ENCODE measurements at places on chromosomes 13 and 19.

DNA sequence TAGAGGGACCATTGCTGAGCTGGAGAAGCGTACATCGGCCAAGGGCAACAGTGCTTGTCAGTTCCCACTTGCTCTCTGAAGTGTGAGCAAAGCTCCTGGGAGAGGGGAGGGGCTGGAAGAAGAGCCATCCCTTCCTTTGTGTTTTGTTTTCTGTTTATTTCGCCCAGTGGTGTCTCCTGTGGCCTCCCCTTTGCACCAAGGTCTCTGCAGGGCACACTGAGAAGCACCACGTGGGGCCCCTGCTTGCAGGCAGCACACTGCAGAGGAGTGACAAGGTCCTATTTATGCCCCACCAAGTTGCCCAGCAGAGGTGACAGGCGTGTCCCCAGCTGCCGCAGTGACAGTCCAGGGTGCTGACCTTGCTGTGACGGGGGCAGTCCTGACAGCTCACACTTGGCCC, 24.0 kb downstream of the GRIN2D start:
- no peak for DNase-seq

DNA sequence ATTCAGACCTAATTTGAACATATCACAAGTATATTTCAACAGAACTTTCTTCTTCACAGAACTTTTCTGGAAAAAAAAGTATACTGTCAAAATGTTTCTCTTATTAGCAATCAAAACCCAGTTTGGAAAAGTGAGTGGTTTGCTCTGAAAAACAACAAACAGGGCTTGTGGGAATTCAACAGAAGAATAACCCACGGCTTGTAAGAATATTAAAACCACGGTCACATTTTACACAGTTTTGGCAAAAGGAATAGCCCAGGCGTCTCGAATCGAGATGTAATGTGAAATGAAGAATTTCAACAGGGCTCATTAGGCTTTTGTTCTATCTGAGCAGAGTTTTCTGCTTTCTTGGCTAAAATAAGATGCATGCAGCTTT, 70.7 kb downstream of the COL4A2 start:
- no peak for DNase-seq

GRCh38 chr13:34216256-34216655, 398.3 kb downstream of the RFC3 start:
- no peak for DNase-seq

GRCh38 chr13:103373916-103374315, 307.7 kb upstream of the SLC10A2 start:
- no peak for DNase-seq

- DNase-seq: no peak
Measured at GRCh38 chr13:27573265-27573664, 47.1 kb downstream of the LNX2 start.

DNA sequence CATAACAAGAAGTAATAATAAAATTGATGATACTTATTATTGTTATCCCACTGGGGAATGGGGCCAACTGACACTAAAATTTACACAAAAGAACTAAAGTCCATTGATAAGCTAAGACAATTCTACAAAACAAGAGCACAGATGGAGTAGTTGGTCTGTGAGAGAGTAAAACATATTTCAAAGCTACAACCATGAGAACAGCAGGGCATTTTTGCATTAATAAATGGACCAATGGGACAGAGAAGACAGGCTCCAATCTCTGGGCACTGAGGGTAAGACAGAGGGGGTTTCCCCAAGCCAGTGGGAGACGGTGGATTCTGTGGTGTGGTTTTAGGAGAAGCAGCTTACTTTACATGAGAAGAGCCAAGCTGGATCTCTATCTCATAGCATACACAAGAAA, 14.4 kb downstream of the KANK2 start:
- DNase-seq: no peak

DNA sequence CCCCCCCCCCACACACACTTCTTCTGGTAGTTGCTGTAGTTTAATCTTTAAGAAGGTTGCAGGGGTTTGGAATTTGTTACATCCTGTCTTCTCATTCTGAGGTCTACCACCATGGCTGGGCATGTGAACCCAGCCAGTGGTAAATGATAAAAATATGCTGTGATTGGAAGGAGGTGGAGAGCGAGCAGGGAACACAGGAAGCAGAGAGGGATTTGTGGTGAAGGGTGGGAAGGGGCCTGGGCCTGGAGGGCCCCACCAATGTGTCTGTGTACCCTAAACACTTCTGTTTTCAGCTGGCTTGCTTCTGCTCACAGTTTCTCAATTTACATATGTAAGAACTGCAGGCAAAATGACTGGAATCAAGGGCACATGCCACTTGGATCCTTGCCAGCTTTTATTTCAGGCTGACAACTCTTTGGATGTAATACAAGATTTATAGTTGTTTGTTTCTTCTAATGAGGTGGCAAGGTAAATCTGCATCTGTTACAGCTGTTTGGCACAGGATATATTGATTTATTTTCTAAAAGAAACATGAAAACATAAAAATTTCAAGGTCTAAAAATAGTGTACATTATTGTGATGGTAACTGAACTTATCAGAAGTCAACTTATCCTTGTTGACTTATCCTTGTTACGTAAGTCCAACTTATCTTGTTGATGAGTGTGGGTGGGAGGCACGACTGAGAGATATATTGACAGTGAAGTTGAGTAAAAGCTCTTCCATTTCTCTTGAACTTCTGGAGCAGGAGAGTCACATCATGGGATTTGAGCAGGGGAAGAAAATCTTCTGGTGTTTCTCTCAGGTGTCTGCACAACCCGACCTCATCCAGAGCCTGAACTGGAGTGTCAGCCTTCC, 313.2 kb downstream of the SHISA2 start:
- DNase-seq: no peak

DNA sequence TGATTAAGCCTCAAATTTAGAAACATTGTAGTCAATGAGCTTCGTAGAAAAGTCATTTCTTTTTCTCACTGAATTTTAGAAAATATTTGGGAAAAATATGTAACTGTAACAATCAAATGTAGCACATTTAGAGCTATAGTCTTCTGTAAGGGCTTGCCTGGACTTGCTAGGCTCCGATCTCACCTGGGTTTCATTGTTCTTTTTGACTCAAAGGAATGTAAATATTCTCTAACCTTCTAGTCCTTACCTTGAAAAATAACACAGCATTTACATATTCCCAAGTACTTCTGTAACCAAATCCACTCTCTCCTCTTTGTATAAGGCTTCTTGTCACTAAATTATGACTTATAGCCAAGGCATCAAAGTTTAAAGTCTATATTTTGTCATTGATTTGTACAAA, 2.9 kb upstream of the UFM1 start:
- DNase-seq: no peak

DNA sequence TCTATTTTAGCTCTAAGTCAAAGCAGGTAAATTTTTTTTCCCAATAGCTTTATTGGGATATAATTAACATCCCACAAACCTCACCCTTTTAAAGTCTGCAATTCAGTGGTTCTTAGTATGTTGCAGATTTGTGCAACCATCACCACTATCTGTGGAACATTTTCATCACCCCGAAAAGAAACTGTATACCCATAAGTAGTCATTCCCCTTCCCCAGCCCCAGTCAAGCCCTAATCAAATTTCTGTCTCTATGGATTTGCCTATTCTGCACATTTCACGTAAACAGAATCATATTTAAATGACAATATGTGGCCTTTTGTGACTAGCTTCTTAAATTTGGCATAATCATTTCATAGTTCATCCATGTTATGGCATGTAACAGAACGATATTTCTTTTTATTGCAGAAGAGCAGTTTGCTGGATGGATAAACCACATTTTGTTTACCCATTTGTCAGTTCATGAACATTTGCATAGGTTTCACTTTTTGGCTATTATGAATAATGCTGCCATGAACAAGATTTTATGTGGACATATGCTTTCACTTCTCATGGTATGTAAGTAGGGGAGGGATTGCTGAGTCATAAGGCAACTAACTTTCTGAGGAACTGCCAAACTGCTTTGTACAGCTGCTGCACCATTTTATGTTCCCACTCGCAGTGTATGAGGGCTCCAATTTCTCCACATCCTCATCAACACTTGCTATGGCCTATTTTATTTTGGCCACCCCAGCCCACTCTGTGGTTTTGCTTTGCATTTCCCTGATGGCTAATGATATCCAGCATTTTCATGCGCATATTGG, 10.9 kb downstream of the SLC46A3 start:
- no peak for DNase-seq

- DNase-seq: no peak
Measured at GRCh38 chr13:95440441-95441088, 112.0 kb upstream of the CLDN10 start.

GRCh38 chr13:49649963-49650312, 21.6 kb downstream of the ARL11 start:
- no peak for DNase-seq

- DNase-seq: no peak
Measured at GRCh38 chr19:38691938-38692457, 44.5 kb downstream of the ACTN4 start.

DNA sequence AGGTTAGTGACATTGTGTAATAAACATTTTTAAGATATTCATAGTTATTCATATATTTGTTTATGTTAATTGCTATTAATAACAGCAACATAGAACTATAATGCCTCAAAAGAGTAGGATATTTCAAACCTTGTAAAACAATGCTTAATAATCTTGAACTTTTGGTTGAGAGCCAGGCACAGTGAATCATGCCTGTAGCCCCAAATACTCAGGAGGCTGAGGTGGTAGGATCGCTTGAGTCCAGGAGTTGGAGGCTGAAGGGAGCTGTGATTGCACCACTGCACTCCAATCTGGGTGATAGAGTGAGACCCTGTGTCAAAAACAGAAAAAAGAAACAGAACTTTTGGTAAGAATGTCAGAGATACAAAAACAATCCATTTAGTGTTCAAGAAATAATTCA, 213.9 kb upstream of the SLITRK1 start:
- no peak for DNase-seq

GRCh38 chr19:5676105-5676771, 4.1 kb downstream of the MICOS13 start:
- DNase-seq: no peak

- no peak for DNase-seq
Measured at GRCh38 chr13:33637978-33638743, 179.8 kb upstream of the RFC3 start.

- DNase-seq: no peak
Measured at GRCh38 chr13:24050292-24050711, 110.2 kb upstream of the SPATA13 start.

DNA sequence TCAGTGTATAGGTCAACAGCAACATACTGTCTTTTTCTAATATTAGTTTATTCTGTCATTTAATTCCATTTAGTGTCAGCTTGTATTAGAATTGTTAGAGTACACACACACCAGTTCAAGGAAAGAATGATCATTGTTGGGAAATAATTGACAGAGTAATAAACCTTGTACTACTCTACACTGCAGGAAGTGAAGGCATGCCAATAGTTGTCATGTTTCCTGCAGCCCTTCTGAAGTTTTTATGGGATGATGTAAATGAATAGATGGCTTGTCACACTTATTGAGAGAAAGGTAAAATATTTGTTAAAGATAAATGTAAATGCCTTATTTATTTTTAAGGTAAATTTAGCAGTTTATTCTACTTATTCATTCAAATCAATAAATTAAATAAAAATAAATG, 306.9 kb upstream of the KLHL1 start:
- DNase-seq: no peak

DNA sequence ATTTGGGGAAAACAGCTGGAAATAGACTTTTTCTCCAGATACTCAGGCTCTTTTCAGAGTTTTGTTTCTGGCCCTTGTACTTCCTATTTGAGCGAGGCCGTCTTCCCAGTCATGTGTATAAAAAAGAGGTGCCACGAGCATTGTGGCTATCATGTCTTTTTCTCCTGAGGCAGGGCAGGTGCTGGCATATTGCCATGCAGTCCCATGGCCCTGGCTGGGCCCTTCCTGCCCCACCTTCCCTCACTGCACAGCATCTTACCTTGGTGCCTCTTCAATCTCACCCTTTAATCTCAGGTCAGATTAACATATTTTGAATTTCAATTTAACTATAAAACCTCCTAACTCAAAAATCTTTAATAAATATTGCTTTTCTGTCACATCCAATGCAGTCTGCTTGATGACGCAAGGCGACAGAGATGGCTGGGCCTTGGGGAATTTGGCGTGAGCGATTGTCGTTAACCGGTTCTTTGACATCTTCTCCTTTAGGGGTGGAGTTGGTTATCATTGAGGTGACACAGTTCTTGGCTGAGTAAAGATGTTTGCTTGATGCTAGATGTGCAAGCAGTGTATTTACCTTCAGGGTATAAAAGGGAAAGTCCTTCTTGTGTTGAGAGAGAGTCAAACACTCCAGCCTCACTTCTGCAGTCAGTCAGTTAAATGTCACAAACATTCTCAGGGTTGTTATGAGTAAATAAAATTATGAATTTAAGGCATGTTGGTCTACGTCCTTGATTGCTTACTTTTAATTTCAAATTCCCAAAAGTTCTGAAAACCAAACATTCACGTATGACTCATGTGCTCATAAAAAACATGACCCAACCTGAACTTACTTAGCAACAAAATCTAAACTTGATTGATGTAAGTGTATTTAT, 289.9 kb downstream of the MYO16 start:
- DNase-seq: no peak

- no peak for DNase-seq
Measured at GRCh38 chr13:42412812-42413483, 141.0 kb downstream of the AKAP11 start.

- no peak for DNase-seq
Measured at GRCh38 chr19:57437931-57438330, 2.8 kb downstream of the ZNF749 start.

DNA sequence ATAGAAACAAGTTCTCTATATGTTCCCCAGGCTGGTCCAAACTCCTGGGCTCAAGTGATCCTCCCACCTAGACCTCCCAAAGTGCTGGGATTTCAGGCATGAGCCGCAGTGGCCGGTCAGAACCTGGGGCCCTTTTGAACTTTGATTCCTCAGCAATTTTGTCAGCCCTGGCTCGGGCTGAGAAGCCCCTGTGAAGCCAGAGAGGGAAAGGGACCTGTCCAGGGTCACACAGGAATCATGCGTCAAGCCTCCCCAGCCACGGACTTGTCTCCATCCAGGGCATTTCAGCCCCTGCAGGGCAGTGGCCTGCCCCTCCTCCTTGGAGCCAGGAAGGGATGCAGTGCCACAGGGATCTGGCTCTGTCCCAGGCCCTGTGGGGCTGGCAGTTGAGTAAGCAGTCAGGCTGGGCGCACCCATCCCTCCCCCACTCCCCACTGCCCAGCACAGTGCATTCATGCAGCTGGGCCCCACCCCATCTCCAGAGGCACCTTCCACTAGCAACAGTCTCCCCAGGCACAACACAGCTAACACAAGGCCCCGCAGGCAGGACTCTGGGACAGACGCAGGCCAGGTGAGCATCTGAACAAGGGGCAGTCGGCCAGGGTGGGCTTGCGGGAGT, at the start of gene CAPS:
Gene CAPS, plus strand, starts transcription at position 516 of the 619 bp plus-strand sequence. CDS start 153 bp downstream, outside the sequence.
- DNase-seq: no peak

- DNase-seq: no peak
Measured at GRCh38 chr19:39677961-39678889, 22.5 kb downstream of the LGALS16 start.
